ENCODE measurements at places on chromosomes 7 and 10.

GRCh38 chr10:108362296-108362695, 1197.8 kb upstream of the SORCS1 start:
- DNase-seq, result no peak

DNA sequence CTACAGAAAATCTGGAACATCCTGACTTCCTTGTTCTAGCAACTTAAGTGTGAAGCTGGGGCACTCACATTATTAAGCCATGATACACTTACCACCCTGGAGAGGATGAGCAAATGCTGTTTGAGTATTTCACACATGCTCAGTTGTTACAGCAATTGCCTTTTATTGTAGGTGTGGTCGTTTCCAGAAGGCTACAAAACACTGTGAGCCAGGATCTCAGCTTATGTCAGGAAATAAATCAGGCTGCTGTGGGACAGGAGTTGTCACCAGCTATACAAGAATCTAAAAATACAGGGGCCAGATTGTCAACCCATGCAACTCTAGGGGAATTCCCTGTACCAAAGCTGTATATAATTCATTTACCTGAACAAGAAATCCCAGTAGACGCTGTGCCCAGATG, 273.3 kb upstream of the SP4 start:
- no peak for DNase-seq

- no peak for DNase-seq
These were observed 42.1 kb upstream of the INSIG1 start for GRCh38 chr7:155255621-155256020.

DNA sequence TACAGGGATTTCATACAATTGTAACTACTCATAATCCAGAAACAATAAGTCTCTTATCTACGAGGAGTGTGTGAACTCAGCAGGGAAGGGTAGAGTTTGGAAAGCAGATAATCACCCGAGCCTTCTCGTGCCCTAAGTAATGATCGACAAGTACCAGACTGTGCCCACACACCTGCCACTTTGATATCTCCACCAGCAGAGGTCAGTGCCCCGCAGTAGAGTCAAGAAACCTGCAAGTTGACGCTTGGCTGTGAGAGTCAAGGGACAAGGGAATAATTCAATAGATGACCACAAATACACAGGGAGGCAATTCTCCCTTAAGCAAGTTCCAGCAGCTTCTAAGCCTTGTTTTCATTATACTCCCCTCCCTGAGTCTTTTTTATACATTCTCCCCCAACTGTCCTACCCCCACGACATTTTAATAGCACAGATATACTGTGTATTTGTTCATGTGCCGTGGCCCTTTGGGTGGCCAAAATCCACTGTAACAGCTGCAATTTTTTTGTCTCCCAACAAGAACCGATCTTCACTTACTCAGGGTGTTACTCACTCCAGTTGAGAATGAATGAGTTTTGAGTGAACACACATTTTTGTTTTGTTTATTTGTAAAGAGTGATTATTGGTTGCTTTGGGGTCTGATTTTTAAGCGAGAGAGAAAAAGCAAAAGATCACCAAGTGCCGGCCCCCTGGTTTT, 106.9 kb upstream of the RHEB start:
- DNase-seq, result no peak

- DNase-seq, result no peak
These were observed 58.3 kb downstream of the CDK13 start for GRCh38 chr7:40008223-40008815.

DNA sequence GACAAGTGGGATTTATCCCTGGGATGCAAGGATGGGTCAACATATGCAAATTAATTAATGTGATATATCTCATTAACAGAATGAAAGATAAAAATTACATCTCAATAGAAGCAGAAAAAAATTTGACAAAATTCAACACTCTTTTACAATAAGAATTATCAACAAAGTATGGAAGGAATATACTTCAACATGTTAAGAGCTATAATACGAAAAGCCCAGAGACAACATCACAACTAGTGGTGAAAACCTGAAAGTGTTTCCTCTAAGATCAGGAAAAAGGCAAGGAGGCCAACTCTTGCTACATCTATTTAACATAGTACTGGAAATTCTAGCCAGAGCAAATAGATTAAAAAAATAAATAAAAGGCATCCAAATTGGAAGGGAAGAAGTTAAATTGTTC, 970.0 kb upstream of the POT1 start:
- no peak for DNase-seq

- no peak for DNase-seq
These were observed 1.1 kb upstream of the ACTR3C start for GRCh38 chr7:150324373-150324961.

DNA sequence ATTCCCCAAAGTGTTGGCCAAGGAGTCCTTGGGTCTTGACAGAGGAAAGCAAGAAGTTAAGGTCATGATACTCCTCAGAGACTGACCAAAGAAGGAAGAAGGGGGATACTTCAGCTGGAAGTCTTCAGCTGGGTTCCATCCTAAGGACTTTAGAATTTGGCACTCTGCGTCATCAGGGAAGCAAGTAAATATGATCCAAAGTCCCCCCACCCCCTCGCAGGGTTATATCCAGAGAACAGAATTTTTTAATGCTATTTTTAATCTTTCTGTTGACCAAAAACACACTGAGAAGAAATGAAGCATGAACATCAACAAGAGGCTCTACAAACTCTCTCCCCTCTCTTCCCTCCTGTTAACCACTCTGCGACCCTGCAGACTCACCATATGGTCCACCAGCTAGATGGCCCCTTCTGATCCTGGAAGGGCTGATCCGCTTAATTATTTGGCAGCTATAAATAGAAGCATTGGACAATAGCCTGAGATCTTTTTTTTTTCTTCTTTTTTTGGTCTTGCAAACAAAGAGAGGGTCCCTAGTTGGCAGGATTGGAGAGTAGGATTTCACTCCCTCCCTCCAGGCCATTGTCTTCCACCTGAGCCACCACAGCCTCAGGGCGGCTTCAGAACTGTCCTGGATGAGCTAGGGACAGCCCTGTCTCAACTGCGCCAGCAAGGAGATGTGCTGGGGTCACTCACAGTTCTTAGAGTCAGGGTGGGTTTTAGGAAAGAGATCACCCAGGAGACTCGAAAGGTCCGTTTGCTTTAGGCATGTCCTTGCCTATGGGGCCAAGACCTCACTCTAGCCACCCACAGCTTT, 196.0 kb downstream of the KCNMA1 start:
- DNase-seq, result no peak

DNA sequence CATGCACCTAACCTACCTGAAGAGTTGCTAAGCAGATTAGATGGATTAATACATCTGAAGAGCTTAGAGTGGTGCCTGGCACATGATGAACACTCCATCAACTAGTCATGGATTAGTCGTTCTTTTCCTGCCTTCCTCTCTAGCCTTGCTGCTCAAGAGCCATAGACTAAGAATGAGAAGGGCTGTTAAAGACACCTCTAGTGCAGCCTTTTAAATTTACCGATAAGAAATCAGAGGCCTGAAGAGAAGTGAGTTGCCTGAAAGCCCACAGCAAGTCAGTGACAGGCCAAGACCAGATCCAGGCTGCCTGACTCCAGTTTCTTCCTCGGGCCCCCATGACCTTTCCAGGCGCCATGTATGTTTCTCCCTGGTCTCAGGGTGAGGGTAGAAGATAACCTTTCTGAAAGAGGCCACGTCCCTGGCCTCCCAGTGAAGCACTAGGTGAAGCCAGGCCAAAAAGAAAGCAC, 6.5 kb downstream of the TSPAN15 start:
- DNase-seq, result no peak
